ENCODE measurements at places on chromosomes 3 and 15.

- no peak for DNase-seq
Measured at GRCh38 chr3:45513041-45513440, 81.5 kb upstream of the LIMD1 start.

DNA sequence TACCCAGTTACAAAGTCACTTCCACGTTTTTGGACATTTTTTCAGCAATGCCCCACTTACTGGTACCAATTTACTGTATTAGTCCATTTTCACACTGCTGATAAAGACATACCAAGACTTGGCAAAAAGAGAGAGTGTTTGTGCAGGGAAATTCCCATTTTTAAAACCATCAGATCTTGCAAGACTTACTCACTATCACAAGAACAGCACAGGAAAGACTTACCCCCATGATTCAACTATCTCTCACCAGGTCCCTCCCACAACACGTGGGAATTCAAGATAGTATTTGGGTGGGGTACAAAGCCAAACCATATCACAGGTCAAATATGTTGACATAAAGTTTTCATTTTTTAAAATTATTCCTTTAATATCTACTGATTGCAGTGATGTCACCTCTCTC, 16.2 kb upstream of the ABI3BP start:
- DNase-seq, result no peak

GRCh38 chr15:33941279-33942063, 26.8 kb upstream of the CHRM5 start:
- DNase-seq, result peak; percentile 20

DNA sequence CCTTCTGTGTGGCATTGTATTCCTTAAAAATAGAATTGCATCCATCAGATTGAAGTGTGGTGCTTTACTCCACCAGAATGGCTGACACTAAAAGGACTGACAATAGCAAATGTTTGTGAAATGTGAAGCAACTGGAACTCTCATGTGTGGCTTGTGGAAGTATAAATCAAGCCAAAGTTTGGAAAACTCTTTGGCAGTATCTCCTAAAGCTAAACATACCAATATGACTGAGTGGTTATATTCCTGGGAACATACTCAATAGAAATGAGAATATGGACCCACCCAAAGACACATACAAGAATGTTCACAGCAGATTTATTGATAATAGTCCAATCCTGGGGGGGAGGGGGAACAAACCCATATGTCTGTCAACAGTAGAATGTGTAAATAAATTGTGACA, 87.1 kb downstream of the RARB start:
- DNase-seq, result no peak

GRCh38 chr3:10234526-10235230, 13.6 kb upstream of the TATDN2 start:
- DNase-seq, result no peak

- DNase-seq, result no peak
Measured at GRCh38 chr15:59137566-59137965, 32.6 kb downstream of the CCNB2 start.

DNA sequence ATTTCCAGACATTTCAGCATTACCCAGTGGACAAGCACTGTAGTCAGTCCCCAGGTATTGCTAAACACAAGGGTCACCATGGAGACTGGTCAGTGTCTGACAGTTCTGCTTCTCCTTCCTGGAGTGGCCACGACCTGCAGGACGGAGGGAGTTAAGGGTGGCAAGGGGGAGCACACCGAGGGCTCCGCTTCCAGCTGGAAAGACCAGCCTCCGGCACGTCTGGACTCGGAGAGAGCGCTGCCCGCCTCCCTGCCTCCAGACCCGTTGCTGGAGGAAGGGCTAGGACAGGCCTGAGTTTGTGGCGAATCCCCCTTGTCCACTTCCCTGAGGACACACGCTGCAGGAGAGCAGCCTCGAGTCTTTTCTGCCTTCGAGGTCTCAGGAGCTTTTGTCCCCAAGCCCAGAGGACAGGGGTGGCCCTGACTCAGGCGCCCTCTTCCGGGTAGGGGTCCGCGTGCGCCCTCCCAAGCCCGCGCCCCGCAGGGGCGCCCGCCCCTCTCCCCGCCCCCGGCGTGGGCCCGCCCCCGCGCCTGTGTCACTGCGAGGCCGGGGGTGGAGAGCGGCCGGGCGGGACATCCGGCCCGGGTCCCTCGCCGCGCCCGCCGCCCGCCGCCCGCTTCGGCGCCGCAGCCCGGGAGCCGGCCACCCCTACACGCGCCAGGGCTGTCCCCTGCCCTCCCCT, at the start of gene CHST14:
TSS of gene CHST14 (plus strand) at position 562 of the 682 bp plus-strand sequence. CDS start 230 bp downstream, outside the sequence.
- DNase-seq, result peak; percentile 67

- no peak for DNase-seq
Measured at GRCh38 chr15:52246686-52247431, 48.7 kb downstream of the MYO5C start.

DNA sequence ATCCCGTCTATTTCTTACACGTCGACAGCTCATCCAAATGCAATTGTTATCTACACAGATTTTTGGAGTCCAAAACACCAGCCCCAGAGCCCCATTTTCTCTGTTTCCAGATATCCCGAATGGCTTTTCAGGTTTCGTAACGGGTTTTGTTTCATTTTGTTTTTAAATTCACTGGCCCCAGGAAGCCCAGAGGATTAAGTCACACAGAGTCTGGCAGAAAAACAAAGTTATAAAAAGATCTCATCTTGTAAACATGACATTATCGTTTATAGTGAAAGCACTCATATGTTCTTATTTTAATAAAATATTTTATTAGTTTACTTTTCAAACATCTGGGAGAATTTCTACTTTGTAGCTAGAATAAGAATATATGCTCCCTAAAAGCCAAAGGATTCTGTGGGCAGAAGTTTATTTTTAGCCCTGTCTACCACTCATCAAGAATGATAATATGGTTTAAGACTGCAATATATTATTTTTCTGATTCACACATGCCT, 149.3 kb upstream of the SLC2A2 start:
- no peak for DNase-seq

DNA sequence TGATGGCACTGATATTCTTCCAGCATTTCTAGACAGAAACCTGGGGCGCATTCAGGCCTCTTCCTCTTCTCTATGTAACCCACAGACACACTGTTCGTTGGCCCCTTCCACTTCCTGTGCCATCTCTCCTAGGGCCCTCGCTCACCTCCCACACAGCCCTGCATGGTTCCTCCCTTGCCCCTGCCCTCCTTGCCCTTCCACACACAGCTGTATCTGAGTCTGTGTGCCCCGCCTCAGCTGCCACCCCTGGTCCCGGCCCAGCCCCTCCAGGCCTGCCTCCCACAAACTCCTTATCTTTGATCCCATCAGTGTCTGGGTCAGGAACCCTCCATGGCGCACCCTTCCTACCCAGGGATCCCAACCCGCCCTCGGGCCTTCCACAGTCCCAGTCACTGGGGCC, 37.9 kb downstream of the RAB6B start:
- DNase-seq, result no peak

DNA sequence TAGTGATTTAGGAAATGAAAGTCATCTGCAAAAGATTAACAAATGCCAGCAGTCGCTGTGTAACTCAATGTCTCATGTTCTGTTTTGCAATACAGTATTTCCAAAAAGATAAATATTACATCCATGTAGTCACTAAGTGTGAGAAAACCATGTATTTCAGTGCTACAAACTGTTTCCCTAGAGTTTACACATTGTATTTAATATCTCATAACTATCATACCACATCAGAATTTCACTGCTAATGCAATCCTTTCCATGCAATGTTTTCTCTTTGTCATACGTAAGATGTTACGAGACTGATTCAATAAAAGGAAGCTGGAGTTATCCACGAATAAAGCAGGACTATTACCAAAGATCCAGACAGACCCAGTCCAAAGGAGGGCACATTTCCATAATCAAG, 269.4 kb downstream of the GBE1 start:
- DNase-seq, result no peak

- no peak for DNase-seq
Measured at GRCh38 chr3:136122006-136122405, 74.1 kb downstream of the MSL2 start.

DNA sequence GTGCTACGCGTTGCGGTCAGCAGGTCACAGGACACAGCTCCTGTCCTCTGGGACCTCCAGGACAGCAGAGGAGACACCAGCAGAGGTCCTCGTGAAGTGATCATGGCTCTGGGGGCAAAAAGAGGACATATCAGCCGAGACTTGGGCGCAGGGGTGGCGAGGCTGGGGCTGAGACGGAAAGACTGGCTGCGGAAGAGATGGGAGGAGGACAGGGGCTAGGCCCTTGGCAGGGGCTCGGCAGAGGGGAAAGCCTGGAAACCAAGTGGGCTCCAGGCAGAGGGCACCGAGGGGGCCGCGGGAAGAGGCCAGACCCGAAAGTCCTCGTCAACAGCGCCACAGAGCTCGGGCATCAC, 4.9 kb upstream of the CFAP100 start:
- DNase-seq, result peak; percentile 14

DNA sequence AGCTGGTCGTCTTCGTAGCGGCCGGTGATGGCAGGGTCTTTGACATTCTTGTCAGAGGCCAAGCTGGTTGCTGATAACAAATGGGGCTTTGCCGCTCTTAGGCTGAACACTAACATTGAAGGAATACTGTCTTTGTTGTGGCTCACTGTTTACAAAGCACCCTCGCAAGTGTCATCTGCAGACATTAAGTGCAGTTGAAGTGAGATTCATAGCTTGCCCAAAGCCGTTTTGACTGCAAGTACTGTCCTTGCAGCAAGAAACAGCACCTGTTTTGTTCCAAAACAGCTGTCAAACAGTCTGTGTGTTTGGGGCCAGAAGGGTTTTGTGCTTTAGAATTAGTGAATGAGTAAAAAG, 568 bp downstream of the SENP2 start:
- no peak for DNase-seq

- DNase-seq, result no peak
Measured at GRCh38 chr3:32078085-32078634, 28.3 kb upstream of the GPD1L start.

DNA sequence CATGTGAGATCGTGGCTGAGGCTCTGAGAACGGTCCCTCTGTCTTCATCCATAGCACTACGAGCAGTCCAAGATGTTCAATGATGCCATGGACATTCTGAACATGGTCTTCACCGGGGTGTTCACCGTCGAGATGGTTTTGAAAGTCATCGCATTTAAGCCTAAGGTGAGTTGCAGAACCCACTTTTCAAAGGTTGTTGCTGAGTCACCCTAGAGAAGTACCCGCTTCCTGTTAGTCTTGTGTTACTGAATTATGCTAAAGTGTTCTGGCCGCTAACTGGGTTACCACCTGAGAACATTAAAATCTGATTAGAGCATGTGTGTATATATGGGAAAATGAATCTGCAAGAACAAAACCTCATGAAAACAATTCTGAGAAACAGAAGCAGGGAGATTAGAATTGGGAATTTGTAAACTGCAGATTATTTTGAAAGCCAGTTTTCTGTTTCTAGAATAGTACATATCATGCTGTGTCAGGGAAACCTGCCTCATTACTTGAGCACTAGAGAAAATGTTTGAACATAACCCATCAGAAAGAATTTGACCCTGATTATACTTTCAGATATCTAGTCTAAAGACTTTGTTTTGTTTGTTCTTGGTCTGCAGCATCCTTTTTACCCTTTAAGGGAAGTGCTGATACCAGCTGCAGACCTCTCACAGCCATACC, 92.6 kb downstream of the CHDH start:
- DNase-seq, result no peak

DNA sequence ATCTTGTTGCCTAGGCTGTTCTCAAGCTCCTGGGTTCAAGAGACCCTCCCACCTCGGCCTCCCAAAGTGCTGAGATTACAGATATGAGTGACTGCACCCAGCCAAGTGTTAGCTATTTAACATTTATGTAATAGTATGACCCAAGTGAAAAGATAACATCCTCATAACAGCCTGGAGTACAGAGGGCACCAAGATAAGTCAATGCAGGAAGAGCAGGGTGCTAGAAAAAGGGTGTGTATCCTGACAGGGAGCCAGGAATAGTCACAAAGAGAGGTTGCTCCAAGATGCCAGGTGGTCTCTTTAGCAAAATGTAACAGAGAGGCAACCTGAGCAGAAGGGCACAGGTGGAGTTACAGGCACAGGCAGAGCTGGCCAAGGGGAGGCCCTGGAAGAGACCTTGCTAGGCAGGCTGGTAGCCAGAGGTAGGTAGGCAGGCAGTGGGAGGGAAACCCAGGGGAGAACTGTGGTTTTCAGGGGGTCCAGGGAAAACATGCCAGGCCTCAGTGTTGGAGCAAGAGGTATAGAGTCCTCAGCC, 277.4 kb downstream of the ERC2 start:
- DNase-seq, result no peak

DNA sequence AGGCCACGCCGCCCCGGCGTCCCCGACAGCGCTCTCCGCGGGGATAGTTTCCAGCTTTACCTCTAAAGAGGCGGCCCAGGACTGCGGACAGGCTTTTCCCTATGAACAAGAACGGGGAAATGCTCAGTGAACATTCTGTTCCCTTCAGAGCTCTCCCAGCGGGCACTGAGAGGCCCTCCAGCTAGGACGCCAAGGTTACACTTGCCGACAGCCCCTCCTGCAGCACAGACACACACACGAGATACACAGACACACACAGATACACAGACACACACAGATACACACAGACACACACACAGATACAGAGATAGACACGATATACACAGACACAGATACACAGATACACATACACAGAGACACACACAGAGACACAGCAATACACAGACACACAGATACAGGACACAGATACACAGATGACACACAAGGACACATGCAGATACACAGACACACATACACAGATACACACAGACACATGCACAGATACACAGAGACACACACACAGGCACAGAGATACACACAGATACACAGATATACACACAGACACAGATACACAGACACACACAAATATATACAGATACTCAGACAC, 533 bp upstream of the OCA2 start:
- DNase-seq, result no peak

DNA sequence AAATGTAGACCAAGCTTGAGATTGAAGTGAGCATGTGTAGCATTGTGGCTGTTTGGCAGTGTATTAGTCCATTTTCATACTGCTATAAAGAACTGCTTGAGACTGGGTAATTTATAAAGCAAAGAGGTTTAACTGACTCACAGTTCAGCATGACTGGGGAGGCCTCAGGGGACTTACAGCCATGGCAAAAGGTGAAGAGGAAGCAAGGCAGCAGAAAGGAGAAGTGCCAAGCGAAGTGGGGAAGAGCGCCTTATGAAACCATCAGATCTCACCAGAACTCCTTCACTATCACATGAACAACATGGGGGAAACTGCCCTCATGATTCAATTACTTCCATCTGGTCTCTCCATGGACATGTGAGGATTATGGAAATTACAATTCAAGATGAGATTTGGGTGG, 8.6 kb upstream of the CERS3 start:
- DNase-seq, result no peak

DNA sequence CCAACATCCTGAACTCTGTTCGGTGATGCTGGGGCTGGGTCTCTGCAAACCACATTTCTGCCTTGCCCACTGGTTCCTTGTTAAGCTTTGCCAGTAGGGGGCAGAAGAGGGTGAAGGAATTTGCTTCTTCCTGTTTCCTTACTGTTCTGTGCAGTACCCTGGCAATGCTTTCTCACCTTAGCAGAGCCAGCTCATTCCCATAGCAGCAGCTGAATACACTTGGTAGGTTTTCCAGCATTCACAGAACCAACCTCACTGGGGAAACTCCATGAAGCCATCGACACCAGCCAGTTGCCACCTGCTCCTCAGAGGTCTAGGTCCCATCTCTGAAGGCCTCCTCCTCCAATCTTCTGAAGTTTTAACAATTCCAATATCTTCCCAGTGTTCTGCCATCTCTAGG, 308.4 kb downstream of the PDCD6IP start:
- DNase-seq, result no peak

GRCh38 chr3:135453326-135453725, 512.2 kb upstream of the PPP2R3A start:
- no peak for DNase-seq

- DNase-seq, result no peak
Measured at GRCh38 chr3:3705090-3705775, 94.0 kb upstream of the LRRN1 start.

- DNase-seq, result no peak
Measured at GRCh38 chr3:33186524-33187367, 31.9 kb downstream of the SUSD5 start.

Data from NCI-H1930 (cell line).